ENCODE measurements at places on chromosomes 5 and 9.

DNA sequence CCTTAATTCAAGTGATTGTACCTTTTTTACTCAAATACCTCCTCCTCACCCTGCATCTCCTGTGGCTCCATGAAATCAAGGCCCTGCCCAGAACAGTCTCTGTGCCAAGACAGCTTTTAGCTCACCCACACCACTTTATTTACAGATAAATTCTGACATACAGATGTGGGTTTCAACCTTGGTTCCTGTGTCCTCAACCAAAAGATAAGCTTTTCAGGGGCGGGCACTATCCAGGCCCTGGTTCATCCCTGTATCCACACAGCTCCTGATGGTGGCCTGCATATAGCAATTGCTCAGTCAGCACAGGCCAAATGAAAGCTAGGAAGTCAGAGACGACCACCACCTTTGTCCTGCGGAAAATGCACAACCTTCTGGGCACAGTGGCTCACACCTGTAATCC lies 8.3 kb downstream of the SHB start:
- no peak for DNase-seq

DNA sequence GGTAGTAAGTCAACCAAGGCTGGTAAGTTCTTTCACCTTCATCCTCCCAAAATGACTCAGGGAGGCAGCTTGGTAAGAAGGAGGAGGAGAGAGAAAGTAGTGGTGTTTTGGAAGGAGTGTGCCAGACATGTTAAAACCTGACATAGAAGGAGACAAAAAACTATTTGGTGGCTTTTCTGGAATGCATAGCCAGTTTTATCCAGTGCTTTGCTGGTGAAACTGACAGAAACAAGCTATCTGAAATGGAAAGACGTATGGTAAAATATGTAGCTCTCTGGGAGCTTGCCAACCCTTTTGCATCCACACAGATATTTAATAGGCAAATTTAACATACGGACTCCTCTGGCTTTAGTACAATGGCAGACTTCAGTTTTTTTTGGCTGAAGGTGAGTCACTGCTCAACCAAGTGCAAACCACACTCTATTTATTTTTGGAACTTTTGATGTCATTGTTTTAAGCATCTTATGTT lies 45.4 kb downstream of the RAB14 start:
- no peak for DNase-seq

DNA sequence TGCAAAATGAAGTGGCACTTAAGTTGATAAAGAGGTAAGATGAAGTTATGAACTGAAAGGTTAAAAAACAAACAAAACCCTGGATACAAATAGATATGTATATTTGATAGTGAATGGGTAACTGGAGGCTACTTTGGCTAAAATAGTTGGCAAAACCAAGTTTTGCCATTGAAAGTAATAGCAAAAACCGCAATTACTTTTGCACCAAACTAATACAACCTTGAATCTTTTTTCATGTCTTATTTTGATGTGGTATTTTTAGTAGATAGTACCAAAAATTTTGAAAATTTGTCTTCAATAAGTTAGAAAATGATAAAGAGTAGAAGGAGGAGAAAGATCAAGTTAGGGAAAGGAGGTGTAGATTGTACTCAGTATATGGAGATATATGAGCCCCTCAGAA lies 47.9 kb upstream of the PLCXD3 start:
- no peak for DNase-seq

- no peak for DNase-seq
Observed at GRCh38 chr5:170313344-170313743, 15.8 kb upstream of the LCP2 start.

GRCh38 chr5:87899721-87900131 lies 368.9 kb downstream of the TMEM161B start:
- peak; percentile 2 for DNase-seq

- DNase-seq: no peak
Observed at GRCh38 chr5:125503946-125504345, 757.5 kb upstream of the ZNF608 start.

GRCh38 chr5:96146675-96147074 lies 185.0 kb upstream of the ELL2 start:
- DNase-seq: peak; percentile 70

DNA sequence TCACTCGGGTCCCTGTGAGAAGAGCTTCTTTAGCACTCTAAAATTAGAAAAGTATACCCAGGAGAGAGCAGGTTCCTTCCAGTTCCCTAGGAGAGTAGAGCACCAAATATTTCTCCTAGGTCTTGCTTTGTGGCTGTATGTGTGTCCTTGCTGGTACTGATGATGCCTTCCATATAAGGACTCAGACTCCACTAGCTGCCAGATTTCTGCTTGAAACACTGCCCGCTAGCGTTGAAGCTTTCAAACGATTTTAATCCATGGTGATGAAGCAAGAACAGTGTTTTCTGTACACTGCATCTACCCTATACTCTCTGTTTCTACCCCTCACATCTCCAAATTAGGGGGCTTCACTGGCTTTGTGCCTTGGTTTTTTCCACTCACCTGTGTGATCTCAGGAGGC lies 2.4 kb upstream of the SMC2 start:
- DNase-seq: no peak

Measured in umbilical cord (tissue), 2 donors.